ENCODE measurements at places on chromosomes 5 and 9.

GRCh38 chr5:133387621-133388020 lies 224.7 kb downstream of the FSTL4 start:
- DNase-seq = no peak

GRCh38 chr5:51024263-51024662 lies 357.8 kb downstream of the PARP8 start:
- no peak for DNase-seq

DNA sequence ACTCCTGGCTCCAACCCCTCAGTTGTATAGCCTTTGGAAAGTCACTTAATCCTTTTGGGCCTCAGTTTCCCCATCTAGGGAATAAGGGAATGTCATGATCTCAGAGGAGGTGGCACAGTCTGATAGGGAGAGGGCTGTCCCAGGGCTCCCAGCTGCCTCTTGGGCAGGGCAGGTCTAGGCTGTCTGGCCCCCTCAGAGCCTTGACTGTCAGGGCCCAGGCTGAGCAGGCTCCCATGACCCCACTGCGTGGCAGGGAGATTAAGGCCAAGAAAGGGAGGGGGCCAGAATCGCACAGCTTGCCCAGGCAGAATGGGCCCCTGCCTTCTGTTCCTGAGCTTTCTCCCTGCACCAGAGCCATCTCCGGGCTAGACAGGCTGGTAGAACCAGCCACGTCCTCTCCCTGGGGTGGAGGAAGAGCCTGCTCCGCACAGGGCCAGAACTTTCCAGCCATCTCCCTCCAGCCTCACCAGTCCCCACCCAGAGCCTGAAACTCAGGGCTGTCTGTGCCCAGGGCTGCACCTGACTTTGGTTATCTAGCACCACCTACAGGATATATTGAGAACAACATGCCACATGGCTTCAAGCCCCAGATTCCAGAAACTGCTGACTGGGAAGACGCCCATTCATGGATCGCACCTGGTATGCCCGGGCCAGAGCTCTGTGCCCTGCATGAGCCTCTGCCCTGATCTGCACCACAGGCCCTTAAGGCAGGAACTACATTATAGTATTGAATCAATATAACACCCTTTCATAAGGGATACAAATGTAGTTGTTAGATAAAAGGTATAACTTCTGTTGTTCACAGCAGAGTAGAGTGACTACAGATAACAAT lies 32.1 kb downstream of the NAIF1 start:
- peak; percentile 80 for DNase-seq

DNA sequence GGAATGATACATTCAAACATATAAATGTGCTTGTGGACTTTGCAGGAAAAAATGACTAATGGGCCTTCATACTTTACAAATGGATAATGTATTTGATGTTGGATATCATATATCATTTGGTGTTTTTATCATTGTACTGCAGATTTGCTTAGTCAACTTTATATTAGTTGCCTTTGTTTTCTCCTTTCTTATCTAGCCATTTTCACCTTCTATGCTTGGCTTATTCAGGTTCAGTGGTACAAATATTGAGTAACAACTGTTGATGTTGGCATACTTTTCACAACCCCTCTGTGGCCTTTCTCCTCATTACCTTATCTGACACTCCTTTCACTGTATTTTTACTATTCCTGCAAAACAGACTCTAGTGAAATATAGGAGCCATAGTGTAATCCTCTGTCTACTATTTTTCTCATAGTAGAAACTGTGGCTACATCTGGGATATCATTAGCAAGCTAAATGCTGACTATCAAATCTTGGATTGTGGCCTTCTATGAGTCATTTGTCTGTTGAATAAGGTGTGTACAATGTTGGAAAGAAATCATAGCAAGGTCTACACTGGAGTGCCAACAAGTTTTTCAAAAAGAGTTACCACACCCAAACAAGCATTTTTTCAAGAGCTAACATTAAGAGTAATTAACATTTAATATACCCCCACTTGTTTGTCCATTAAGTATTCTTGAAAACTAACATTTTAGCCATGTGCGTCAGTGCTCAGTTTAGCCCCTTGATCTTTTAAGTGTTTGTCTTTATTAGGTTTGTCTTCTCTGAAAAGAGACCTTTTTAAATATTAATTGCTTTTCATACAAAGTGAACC lies 330.1 kb downstream of the ADGRV1 start:
- DNase-seq = no peak

DNA sequence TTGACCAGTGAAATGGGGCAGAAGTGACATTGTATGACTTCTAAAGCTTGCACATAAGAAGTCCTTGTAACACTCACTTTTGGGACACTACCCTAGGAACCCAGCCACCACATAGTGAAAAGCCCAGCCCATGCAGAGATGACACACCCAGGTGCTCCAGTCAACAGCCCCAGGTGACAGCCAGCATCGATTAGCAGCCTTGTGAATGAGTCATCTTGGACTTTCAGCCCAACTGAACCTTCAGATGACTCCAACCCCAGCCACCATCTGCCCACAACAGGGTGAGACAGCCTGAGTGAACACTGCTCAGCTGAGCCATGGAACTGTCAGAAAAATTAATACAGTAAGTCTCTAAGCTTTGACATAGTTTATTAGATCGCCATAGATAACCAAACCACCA lies 458.6 kb downstream of the ZSWIM6 start:
- no peak for DNase-seq

GRCh38 chr5:54610197-54610944 lies 92.8 kb downstream of the SNX18 start:
- peak; percentile 42 for DNase-seq

- DNase-seq = peak; percentile 89
Observed at GRCh38 chr9:77707383-77708063, 59.4 kb upstream of the GNA14 start.

DNA sequence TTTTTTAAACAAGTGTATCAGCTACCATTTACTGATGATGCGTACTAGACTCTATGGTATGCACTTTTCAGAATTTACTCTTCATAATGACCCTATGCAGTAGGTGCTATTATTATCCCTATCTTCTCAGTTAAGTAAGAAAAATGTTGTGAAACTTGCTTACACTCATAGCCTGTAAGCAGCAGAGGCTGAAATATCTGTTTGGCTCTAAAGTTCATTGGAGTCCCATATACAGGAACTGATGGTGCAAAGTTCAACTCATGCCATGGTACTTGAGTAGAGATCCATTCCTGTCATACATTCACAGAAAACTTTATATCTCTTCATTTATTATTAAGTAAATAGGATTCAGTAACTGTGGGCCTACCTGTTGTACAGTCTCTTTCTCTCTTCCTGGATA lies 41.4 kb upstream of the CCDC112 start:
- no peak for DNase-seq

GRCh38 chr5:57575839-57576238 lies 93.2 kb upstream of the ACTBL2 start:
- no peak for DNase-seq

GRCh38 chr9:92980085-92980745 lies 32.9 kb downstream of the FGD3 start:
- DNase-seq = no peak

GRCh38 chr5:64814073-64814472 lies 45.3 kb downstream of the CWC27 start:
- no peak for DNase-seq

DNA sequence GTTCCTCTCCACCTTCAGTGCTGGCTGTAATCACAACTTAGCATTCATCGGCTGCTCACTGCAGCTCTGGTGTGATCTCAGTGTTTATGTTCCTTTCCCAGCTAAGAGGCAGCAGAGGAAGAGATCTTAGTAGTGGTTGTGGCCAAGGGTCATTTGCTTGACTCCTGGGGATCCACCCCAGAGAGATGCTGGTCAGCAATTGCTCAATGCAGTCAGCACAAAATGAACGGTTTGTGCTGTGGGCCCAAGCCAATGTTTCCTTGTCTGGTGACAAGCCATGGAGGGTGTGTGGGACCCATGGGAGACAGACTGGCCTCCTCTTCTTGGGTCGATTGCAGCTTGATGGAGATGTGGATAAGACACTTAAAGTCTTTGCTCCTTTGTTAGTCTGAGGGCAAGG lies 16.1 kb upstream of the FRMD3 start:
- no peak for DNase-seq

GRCh38 chr5:117102591-117102990 lies 528.0 kb upstream of the SEMA6A start:
- DNase-seq = no peak

DNA sequence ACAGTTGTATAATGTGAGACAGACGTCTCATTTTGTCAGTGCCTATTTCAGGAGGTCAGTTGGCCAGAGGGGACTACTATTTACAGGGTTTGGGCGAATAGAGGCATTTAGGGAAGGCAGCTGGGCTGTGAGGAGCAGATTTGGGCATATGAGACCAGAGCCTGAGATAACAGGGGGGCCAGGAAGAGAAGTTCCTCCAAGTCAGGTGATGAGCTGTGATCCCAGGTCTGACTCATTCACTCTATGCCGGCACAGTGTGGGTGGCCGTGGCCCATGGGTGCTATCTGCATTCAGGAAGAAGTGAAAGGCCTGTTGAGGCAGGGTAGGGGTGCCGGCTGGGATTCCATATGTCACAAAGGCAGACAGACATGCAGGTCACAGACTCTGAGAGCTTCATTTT lies 142.8 kb downstream of the PDZD2 start:
- no peak for DNase-seq

DNA sequence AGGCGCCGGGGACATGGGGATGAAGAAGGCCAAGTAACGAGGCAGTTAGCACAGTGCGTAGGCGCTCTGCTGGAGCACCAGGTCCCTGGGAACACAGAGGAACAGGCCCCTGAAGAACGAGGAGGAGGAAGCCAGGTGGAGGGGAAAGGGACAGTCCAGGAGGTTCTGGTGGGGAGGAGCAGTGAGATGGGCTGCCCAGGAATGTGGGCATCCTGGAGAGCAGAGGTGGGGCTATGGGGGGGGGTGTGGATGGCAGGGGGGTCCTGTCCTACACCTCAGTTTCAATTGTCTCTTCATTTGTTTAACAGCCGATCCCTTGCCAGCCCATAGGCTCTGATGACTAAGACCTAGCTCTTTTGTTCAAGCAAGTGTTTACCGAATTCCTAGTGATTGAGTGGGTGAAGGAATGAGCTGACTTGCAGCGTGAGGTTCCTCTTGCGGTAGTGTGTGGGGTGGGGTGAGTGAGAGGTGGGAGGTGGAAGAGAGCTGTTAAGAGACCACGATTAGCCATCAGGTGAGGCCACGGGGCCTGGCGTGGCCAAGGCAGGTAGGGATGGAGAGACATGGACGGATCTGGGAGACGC lies 8.4 kb upstream of the PHYHD1 start:
- DNase-seq = peak; percentile 93

DNA sequence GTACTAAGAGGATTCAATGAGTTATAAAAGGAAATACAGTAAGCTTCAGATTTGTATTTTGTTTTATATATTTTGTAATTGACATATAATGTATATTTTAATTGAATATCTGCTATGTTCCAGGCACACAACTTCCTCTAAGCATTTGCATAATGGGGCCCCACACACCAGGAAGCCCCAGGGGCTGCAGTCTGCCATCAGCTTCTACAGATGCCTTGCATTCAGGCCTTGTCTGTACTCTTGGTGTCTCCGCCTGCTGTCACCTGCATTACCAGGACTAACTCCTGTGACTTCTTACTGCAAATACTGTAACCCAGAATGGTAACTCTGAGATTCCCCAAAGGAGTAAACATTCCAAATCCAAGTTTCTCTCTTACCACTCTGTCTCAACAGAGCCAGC lies 20.6 kb downstream of the ARL15 start:
- no peak for DNase-seq

DNA sequence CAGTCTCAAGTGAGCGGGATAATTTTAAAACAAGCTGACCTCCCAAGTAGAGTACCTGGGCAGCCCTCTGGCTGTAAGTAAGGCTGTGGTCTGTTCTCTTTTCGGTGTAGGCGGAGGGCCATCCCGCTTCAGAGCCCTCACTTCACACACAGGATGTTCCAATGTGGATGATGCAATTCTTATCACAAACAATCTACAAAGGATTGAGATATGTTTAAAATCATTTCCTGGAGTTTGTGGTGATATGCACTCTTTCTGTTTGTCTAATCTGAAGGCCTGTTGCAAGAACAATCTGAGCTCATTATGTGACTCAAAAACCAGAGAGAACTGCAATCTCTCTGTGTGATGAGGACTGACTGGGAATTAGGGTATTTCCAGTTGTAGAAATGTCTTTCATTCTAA lies 42.5 kb downstream of the ITGA2 start:
- peak; percentile 83 for DNase-seq

- no peak for DNase-seq
Observed at GRCh38 chr9:98018347-98018746, 35.2 kb downstream of the ANP32B start.

GRCh38 chr5:117624201-117624600 lies 1049.6 kb upstream of the SEMA6A start:
- DNase-seq = no peak

- peak; percentile 60 for DNase-seq
Observed at GRCh38 chr5:15645381-15646160, 145.6 kb downstream of the FBXL7 start.

GRCh38 chr5:73153513-73153912 lies 19.5 kb upstream of the TMEM174 start:
- no peak for DNase-seq

- DNase-seq = no peak
Observed at GRCh38 chr9:27880635-27881034, 307.4 kb upstream of the C9orf72 start.

GRCh38 chr9:133528001-133528875 lies 3.5 kb upstream of the MYMK start:
- DNase-seq = no peak

DNA sequence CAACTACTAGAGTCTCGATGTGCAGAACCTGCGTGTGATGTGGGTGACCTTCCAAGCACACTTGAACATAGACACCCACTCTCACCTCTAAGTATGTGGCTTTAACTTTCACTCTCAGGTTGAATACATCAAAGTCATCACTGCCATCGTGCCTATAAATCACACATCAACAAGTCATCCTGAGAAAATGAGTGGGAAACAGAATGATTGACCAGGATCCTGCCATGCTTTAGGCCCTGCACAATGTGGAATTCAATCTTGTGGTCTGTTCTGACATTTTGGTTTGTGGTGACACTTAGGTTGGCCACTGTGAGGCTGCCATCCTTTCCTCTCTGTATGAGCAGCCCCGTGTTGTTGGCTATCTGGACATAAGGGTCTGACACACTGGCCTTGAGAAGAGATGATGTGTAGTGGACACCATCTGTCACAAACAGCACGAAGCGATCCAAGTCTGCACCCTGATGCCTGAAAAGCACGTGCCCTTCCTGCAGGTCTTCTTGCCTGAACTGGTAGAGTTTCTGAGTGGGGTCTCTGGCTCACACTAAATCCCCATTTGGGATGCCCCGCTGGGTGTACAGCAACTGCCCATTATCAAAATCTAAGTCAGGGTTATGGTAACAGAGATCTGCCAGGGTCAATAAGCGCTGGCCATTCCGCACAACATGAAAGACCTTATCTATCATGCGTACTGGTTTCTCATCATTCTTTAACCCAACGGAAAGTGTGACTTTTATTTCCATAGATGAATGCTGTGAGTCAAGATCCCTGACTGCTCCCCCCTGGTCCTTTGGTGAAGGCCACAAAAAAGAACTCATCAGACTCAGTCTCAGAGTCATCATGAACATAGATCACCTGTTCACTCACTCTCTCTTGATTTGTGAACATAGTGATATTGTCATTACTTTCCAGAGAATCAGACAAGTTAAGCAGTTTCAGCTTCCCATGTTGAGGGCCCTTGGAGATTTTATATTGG lies 116.6 kb downstream of the ESM1 start:
- DNase-seq = no peak

- no peak for DNase-seq
Observed at GRCh38 chr9:6051511-6051950, 36.1 kb upstream of the RANBP6 start.
